GDM1 (cell line): ENCODE measurements at places on chromosomes 2 and 18.

DNA sequence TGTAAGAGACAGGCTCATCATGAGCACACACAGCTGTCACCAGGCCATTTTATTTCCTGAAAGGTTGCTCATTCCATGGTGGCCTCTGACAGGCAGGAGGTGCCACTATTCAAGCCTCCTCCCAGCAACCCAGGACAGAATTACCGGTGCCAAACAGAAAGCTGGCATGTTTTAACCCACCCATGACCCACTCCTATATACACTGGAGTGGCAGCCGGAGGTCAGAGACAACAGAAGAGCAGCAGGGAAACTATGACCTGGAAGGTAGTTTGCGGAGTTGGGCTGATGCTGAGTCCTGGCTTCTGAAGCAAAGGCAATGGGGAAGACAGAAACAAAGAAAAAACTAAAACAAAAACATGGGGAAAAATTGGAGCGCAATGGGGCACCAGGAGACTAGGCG lies 2.3 kb downstream of the RFTN2 start:
- DNase-seq = no peak

DNA sequence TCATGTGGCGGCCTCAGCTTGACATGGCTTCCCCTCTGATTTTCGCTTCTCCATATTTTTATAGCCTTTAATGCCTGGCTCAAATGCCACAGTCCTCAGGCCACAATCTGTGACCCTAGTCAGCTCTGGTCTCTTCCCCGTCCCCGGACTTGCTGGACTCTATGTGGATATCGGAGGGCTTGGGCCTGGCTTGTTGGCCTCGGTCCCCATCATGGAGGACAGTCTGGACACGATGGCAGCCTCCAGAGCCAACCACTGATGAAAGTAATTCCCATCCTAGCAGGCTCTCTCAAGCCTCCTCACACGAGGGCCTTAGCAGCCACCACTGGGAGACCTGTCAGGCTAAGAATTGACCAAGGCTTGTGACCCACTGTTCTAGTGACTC lies 61.6 kb downstream of the LPIN1 start:
- DNase-seq = no peak

DNA sequence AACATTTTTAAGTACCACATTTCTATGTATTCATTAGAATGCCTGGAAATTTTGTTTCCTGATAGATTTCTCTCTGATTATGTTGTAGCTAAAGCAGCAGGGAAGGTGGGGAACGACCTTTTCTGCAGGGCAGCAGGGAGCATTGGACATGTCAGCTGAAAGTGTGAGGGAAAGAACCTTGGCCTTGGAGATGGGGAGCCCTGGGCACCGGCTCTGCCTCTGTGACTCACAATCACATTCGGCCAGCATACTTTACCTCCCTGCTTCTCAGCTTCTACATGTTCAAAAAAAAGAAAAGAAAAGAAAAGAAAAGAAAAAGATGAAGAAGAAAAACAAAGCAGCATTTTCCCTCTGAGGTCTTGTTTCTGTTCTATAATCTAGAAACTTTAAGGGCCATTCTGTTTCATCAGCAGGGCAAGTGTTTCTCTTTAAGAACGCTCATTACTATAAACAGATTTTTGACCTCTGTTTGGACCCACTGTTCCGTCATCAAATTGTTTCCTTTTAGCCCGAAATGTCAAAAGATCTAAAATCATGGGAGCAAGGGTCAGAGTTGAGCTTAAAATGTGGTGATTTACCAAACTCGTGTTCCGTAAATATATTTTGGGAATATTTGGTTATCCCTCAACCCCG lies 27.9 kb downstream of the SETBP1 start:
- no peak for DNase-seq

DNA sequence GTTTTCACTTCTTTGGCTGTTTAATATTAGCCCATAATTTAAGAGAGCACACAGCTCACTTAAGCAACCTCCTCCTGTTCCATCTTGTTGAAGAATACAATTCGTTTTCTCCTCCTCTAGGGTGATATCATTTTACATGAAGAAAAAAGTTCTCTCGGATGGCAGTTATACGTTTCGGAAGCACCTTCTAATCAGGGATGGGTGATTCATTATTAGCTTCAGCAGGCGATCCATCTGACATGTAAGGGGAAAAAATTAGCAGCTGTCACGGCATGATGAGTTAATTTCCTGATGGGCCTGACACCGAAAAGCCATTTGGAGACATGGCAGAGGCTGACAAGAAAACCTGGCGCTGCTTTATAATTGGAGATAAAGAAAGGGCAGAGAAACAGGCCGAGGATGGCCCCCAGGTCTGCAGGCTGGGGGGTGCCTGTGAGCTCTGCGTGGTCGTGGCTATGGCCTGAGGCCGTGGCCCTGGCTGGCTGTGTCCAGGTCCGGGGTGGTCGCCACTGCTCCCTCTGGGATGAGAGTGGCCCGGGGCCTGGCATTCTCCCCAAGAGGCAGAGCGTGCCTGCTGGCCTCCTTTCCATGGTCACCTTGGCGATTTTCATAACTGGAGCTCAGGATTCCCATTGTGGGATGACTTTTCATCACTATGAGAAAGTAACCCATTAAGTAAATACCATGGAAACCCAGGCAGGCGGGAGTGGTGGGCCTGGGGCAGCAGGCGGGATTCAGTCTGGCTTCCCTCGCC lies 140.1 kb downstream of the PTGR3 start:
- DNase-seq = no peak

- no peak for DNase-seq
Measured at GRCh38 chr2:231911381-231911780, 14.8 kb downstream of the NPPC start.

DNA sequence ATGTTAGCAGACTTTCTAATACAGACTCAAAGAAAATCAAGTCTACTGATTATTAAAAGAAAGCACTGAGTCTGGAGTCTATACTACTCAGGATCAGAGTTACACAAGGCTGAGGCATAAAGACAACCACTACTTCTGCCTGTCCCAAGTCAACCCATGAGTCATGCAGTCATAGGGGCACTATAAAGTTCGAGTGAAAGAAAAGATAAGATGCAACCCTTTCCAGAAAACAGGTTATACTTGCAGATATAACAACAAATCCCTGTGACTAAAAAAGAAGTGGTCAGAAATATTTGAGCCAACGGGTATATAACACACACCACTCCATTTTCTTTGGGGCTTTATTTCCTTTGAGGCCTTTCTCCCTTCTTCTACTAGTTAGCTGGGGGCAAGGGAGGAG lies 18.6 kb upstream of the SCRN3 start:
- DNase-seq = no peak

- no peak for DNase-seq
Measured at GRCh38 chr2:138275881-138276280, 225.7 kb upstream of the SPOPL start.

- no peak for DNase-seq
Measured at GRCh38 chr2:30410217-30410616, 36.8 kb upstream of the LCLAT1 start.

GRCh38 chr2:153163055-153163454 lies 315.5 kb downstream of the RPRM start:
- DNase-seq = peak; percentile 10

GRCh38 chr2:189002079-189002478 lies 27.9 kb downstream of the COL3A1 start:
- DNase-seq = no peak

- DNase-seq = peak; percentile 91
Measured at GRCh38 chr18:79679552-79680099, at the start of gene CTDP1. Gene CTDP1, plus strand, starts transcription at chr18:79679803. Its CDS starts 145 bp downstream, at chr18:79679948.

DNA sequence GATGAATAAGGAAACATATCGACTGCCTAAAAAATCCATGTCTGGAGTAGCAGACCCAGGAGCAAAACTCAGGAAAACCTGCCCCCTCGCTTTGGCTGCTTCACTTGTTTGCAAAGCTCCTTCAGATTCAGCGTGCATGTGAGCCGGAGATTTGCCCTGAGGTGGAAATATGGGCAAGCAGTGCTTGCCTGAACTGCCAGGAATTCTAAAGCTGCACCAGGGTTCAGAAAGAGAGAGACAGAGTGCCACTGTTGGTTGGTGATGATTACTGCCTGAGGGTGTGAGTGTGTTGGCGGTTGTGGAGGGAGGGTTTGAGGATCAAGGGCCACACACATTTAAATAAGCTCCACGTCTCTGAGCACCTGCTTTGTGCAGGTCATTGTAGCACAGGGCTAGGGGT lies 139.6 kb upstream of the RGPD4 start:
- no peak for DNase-seq

DNA sequence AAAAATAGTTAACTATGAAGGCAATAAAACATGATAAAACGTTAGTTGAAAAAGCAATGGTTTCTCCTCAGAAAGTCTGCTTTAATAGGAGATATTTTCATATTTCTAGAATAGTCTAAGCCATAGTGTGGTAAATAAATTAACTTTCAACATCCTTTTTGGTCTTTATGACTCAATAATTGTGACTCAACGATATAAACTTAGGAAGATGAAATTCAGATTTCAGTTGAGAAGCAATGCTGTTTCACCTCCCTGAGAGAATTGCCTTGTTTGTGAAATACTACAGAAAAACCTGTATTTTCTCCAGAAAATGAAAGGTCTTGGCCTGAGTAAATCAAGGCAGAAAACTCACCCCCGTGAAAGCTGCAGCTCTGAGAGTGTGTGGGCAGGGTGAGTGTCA lies 166.9 kb downstream of the ETAA1 start:
- no peak for DNase-seq

DNA sequence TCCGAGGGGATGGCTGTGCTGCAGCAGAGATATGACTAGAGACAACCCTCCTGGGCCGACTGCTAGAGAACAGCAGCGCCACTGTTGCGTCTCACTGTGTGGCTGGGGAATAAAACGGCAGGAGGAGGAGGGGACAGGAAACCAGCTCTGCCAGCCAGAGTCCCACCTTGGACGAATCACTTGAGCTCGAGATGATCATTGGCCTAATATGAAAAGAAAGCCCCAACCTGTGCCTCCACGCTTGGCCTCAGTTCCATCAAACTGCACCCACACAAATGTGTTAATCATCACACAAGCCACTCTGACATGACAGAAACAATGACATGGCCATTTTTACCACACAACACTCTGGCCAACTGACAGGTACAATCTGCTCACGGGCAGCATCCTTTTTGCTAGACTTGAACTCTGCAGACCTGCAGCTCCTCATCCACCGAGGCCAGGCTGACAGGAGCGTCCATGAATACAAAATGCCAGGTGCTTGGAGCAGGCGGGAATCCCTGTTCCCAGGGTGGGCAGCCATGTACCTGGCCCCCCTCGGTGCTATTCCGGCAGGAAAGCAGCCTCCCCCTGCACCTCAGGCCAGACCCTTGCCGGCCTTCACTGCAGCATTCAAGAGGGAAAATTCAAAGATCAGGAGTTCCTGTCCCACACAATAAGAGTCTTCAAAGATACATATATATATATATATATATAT lies 52.3 kb downstream of the PARD6G start:
- no peak for DNase-seq

DNA sequence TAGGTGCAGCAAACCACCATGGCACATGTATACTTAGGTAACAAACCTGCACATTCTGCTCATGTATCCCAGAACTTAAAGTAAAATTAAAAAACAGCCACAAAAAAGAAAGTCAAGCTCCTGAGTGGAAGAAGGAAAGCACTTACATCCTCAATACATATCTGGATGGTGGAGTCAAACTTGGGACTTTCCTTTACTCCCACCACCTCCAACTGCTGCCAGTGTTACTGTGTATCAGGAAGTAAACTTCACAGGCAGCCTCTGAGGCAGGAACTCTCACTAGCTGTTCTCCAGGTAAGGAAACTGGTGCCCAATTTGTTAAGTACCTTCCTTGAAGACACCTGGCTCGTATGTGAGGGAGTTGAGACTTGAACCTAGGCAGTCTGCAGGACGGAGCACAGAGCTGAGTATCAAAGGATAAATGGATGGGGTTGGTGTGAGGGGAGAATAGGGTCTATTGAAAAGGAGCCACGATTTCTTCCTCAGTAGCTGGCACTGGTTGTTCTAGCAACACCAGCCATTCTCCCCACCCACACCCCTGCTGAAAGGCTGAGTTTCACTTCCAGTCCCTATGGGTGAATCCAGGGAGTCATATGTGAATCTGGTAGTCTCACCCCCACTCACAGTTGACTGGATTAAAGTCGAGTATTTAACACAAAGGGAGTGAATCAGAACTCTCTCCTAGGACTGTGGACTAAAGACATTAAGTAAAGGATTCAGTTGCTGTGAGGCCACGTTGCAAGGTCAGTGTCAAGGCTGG lies 50.0 kb upstream of the GPR39 start:
- DNase-seq = no peak
